ENCODE measurements at places on chromosomes 5 and 9.

DNA sequence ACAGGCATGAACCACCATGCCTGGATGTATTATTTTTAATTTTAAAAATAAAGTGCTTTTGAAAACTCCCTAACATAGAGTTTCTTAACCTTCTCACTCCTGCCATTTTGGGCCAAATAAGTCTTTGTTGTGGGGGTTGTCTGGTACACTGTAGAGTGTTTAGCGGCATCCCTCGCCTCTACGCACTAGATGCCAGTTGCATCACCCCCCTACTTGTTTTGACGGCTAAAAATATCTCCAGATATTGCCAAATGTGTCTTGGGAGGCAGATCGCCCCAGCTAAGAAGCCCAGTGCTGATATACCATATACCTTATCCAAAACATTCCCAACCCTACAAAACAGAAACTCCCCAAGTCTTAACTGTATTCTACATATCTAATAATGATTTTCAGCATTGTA lies 54.6 kb downstream of the SCAI start:
- no peak overlapping the region for H3K4me3 ChIP-seq
- no peaks in the 10 kb centered on the region for H3K36me3 ChIP-seq
- DNase-seq: no peak
- H3K27me3 ChIP-seq: no peaks in the 10 kb centered on the region
- H3K27ac ChIP-seq: no peak overlapping the region

DNA sequence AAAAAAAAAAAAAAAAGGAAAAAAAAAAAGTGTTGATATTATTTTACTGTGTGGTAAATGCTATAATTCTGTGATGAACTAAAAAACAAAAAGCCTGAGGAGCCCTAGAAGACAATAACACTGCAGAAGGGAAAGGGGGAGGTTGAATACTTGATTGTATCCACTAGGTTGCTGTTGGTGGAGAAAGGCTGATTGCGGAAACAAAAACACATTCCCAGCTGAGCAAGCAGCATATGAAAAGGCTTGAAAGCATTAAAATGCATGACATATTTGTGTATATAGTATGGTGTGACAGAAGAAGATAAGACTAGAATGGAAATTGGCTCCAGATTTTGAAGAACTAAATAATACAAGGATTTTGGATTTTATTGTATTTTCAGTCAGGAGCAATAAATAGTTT lies 8.9 kb downstream of the RABGAP1 start:
- H3K27me3 ChIP-seq: no peaks in the 10 kb centered on the region
- no peaks in the 10 kb centered on the region for H3K36me3 ChIP-seq
- no peak overlapping the region for H3K27ac ChIP-seq
- no peak overlapping the region for H3K4me3 ChIP-seq
- no peak for DNase-seq

DNA sequence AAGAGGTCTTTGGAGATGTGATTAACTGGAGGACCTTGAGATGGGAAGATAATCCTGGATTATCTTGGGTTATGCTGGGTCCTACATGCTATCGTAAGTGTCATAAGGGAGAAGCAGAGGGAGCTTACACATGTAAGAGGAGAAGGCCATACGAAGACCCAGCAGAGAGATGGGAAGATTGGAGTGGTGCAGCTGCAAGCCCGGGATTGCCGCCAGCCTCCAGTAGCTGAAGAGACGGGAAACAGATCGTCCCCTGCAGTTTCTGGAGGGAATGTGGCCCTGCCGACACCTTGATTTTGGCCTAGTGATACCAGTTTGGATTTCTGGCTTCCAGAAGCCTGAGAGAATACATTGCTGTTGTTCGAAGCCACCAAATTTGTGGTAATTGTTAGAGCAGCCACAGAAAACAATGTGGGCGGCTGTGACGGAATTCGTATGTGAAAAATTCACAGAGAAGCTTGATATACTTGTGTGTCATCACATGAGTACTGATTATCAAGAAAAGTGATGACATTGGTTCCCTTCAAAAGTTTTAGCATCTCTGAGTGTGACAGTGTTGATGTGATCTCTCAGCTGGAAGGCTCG lies 86.9 kb downstream of the CYFIP2 start:
- H3K27me3 ChIP-seq: no peaks in the 10 kb centered on the region
- H3K36me3 ChIP-seq: peaks cover 74% of the 10 kb centered on the region
- no peak for DNase-seq
- no peak overlapping the region for H3K27ac ChIP-seq

DNA sequence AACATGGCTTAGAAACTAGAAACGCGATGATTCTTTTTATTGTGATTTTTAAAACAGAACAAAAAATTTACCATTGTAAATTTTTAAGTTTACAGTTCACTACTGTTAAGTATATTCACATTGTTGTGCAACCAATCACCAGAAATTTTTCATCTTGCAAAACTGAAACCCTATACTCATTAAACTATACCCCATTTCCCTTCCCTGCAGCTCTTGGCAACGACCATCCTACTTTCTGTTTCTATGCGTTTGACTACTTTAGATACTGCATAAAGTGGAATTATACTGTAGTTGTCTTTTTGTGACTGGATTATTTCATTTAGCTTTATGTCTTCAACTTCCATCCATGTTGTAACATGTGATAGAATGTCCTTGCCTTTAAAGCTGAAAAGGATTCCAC lies 52.5 kb downstream of the SPOCK1 start:
- H3K27ac ChIP-seq: no peak overlapping the region
- H3K27me3 ChIP-seq: no peaks in the 10 kb centered on the region

DNA sequence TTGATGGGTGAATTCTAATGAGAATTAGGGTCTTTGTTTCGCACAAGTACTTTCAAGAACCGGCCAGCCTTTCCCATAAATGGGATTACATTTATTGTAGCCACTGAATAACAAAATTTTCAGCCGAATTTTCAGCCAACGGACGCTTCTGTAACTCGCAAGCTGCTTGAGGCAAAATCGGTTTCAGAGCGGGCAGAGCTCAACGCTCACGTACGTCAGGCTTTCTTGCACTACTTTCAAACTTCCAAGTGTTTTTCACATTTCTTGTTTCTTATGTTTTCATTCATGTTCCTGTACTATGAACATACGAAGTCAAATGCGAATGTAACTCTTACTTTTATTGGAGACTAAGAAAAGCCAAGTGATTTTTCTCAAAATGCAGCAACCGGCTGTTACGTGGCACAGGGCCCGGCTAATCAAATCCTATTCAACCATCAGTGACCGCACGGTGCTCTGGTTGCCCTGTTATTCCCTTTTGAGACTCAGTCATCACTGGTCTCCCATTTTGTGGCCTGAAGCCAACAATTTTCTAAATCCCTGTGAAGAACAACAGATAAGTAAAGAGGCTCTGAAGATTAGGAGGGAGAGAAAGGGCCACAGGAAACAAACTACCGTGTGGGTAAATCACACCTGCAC lies 68.5 kb downstream of the SLC28A3 start:
- H3K27me3 ChIP-seq: peaks cover 19% of the 10 kb centered on the region
- H3K4me3 ChIP-seq: no peak overlapping the region
- no peak overlapping the region for H3K27ac ChIP-seq
- no peak for DNase-seq
- H3K36me3 ChIP-seq: no peaks in the 10 kb centered on the region

GRCh38 chr9:77910194-77910621 lies 121.4 kb downstream of the GNAQ start:
- H3K27ac ChIP-seq: no peak overlapping the region
- peaks cover 11% of the 10 kb centered on the region for H3K4me1 ChIP-seq
- no peak for DNase-seq
- no peak overlapping the region for H3K4me3 ChIP-seq
- H3K36me3 ChIP-seq: no peaks in the 10 kb centered on the region
- H3K27me3 ChIP-seq: no peaks in the 10 kb centered on the region

- no peaks in the 10 kb centered on the region for H3K4me1 ChIP-seq
- H3K4me3 ChIP-seq: no peak overlapping the region
- no peak overlapping the region for H3K27ac ChIP-seq
- DNase-seq: no peak
- no peaks in the 10 kb centered on the region for H3K36me3 ChIP-seq
These were observed 57.1 kb downstream of the SUB1 start for GRCh38 chr5:32642276-32643002.

DNA sequence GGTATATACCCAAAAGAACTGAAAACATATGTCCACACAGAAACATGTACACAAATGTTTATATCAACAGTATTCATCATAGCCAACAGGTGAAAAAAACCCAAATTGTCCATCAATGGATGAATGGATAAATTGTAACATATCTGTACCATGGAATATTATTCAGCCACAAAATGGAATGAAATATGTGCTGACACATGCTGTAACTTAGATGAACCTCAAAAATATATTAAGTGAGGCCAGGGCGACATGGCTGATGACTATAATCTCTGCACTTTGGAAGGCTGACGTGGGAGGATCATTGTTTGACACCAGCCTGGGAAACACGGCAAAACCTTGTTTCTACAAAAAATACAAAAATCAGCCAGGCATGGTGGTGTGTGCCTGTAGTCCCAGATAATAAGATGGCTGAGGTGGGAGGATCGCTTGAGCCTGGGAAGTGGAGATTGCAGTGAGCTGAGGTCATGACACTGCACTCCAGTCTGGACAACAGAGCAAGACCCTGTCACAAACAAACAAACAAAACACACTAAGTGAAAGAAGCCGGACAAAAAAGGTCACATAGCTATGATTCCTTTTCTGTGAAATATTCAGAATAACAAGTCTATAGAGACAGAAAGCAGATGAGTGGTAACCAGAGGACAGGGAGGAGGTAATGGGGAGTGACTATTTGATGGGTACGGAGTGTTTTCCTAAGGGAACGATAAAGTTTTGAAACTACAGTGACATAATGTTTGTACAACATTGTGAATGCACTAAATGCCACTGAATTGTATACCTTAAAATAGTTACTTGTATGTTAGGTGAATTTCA lies 11.4 kb downstream of the KYAT1 start:
- no peaks in the 10 kb centered on the region for H3K27me3 ChIP-seq
- no peaks in the 10 kb centered on the region for H3K4me1 ChIP-seq
- DNase-seq: no peak
- no peak overlapping the region for H3K27ac ChIP-seq
- no peak overlapping the region for H3K4me3 ChIP-seq

DNA sequence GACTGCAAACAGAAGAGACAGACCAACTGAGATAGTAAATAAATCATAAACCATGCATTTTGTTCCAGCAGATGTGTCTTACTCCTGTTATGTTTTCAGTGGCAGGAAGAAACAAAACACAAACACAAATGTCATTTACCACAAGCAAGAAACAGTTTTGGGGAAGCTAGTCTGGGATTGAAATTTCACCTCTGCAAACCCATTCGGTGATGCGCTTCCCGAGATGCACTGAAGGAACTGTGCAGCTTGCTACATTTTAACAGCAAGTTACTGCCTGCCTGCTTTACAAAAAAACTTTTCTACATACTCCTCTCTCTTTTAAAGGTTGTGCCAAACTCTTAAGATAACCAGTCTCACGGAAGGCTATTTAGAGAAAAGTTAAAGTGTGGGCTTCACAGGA lies 3.2 kb downstream of the MACROH2A1 start:
- H3K4me3 ChIP-seq: no peak overlapping the region
- no peak for DNase-seq
- H3K27me3 ChIP-seq: no peaks in the 10 kb centered on the region
- no peak overlapping the region for H3K27ac ChIP-seq

DNA sequence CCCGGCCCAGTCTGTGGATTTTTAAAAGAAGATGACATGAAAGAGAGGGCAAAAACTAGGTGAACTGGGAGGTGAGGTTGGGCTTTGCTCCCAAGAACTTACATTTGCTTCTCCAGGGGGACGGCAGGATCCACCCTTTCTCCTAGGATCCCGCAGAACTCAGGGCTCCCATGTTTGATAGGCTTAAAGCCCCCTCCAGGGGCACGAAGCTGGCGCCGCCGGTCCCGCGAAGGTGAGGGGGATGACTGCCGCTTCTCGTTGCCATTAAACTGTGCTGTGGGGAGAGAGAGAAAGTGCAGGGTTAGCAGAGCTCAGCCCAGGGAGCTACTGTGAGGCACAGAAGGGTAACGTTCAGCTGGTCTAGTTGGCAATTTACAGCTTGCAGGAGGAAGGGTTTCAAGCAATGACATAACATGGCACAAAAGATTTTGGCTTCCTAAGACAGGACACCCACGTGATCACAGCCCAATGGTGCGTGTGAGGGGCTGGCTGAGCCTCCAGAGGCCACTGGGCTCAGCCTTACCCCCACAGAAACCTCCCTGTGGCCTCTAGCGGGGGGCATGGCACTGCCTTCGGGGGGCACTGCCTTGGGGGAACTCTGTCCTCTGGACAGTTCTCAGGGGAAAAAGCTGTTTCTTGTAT lies 52.0 kb upstream of the SLC25A51 start:
- H3K4me1 ChIP-seq: no peaks in the 10 kb centered on the region
- H3K27ac ChIP-seq: no peak overlapping the region
- no peak for DNase-seq
- H3K4me3 ChIP-seq: no peak overlapping the region

DNA sequence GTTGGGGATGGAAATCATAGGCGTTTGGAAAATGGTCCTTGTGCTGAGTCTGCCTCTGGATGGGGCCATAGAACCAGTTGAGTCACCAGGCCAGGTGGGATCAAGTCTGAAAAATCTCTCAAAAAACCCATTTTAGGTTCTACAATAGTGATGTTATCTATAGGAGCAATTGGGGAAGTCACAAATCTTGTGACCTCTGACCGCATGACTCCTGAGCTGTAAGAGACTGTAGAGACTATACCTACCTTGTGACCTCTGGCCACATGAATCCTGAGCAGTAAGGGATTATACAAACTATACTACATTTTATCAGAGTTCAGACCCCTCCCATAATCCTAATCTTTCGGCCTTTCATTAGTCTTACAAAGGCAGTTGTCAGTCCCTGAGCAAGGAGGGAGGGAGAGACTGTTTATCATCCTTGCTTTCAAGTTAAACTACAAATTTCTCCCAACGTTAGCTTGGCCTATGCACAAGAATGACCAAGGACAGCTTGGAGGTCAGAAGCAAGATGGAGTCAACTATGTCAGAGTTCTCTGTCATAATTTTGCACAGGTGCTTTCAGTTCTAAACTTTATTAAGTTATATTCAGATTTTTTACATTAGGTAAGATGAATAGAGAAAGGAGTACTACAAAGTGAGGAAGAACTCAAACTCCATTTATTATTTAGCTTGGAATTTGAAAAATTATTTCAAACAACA lies 11.5 kb upstream of the JMY start:
- H3K36me3 ChIP-seq: no peaks in the 10 kb centered on the region
- DNase-seq: no peak
- peaks cover 5% of the 10 kb centered on the region for H3K4me1 ChIP-seq
- H3K4me3 ChIP-seq: no peak overlapping the region
- no peaks in the 10 kb centered on the region for H3K27me3 ChIP-seq
- H3K27ac ChIP-seq: no peak overlapping the region

GRCh38 chr5:176514244-176514950 lies 22.8 kb downstream of the RNF44 start:
- H3K4me3 ChIP-seq: no peak overlapping the region
- no peak overlapping the region for H3K27ac ChIP-seq
- H3K27me3 ChIP-seq: no peaks in the 10 kb centered on the region
- peaks cover 14% of the 10 kb centered on the region for H3K4me1 ChIP-seq
- DNase-seq: no peak
- H3K36me3 ChIP-seq: peaks cover 1% of the 10 kb centered on the region
